ENCODE measurements at places on chromosomes 4 and X.

GRCh38 chr4:71406459-71406963, 67.7 kb downstream of the SLC4A4 start:
- no peak for DNase-seq

DNA sequence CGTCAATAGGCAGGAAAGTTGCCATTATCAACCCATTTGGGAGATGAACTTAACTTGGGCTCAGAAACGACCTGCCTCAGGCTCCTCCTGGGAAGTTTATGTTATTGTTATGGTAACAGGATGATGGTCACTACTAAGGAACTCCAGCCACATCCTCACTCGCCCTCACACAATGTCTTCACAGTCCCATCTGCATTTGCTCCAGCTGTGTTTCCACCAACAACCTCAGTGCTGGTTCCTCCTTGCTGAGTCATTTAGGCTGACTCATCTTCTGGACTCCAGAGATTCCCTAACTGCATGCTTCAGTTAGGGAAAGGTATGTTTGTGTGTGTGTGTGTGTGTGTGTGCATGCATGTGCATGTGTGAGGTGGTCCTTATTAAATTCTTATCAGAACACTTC, 293.4 kb upstream of the BOD1L1 start:
- DNase-seq, result no peak

DNA sequence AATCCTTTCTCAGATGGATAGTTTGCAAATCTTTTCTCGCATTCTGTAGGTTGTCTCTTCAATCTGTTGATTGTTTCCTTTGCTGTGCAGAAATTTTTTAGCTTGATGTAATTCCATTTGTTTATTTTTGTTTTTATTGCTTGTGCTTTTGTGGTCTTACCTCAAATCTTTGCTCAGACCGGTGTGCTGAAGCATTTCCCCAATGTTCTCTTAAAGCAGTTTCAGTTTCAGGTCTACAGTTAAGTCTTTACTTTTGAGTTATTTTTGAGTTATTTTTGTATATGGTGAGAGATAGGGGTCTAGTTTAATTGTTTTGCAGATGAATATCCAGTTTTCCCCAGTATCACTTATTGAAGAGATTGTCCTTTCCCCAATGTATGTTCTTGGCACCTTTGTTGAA, 18.2 kb upstream of the SLC25A14 start:
- DNase-seq, result no peak

- DNase-seq, result no peak
These were observed 306.6 kb downstream of the STK32B start for GRCh38 chr4:5357870-5358269.

- DNase-seq, result no peak
These were observed 67.2 kb downstream of the GPAT3 start for GRCh38 chr4:83603129-83603528.

GRCh38 chrX:38770152-38770551, 31.1 kb upstream of the MID1IP1 start:
- DNase-seq, result no peak

DNA sequence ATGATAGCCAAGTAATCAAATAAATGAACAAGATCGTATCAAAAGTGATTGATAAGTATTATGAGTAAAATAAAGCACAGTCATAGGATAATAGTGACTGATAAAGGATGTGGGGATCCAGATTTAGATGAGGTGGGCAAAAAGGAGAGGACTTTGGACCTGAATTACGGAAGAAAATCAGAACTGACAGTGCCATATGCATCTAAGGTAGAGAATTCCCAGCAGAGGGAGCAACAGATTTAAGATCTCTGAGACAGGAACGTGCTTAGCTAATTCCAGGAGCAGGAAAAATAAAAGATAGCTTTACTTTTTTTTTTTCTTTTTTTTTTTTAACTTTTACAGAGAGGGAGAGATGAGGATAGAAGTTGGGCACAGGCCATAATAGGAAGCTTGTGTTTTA, 189.9 kb downstream of the NWD2 start:
- DNase-seq, result no peak

DNA sequence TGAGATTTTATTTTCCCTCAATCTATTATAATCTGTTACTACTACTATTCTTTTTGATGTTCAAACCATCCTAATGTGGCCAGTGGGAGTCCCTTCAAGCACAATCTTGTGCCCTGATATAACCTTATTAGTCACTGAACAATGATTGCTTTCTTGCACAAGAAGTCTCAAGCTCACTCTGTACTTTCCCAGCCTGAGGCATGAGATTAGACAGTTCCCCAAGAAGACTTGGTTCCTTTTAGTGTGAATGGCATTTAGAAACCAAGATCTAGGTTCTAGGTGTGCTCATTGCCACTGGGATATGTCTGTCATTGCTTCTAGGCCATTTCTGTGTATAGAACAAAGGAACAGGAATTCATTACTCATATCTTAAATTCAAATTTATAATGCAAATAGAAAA, 28.0 kb upstream of the RBM41 start:
- DNase-seq, result no peak

Measured in CD4-positive, alpha-beta T cell (primary cell).